ENCODE measurements at places on chromosomes 7 and 10.
A peak's percentile ranks its signal among the peaks of the same experiment; 100 is the strongest.

- peak; percentile 88 for DNase-seq
Observed at GRCh38 chr7:143380260-143380645, 892 bp upstream of the ZYX start.

DNA sequence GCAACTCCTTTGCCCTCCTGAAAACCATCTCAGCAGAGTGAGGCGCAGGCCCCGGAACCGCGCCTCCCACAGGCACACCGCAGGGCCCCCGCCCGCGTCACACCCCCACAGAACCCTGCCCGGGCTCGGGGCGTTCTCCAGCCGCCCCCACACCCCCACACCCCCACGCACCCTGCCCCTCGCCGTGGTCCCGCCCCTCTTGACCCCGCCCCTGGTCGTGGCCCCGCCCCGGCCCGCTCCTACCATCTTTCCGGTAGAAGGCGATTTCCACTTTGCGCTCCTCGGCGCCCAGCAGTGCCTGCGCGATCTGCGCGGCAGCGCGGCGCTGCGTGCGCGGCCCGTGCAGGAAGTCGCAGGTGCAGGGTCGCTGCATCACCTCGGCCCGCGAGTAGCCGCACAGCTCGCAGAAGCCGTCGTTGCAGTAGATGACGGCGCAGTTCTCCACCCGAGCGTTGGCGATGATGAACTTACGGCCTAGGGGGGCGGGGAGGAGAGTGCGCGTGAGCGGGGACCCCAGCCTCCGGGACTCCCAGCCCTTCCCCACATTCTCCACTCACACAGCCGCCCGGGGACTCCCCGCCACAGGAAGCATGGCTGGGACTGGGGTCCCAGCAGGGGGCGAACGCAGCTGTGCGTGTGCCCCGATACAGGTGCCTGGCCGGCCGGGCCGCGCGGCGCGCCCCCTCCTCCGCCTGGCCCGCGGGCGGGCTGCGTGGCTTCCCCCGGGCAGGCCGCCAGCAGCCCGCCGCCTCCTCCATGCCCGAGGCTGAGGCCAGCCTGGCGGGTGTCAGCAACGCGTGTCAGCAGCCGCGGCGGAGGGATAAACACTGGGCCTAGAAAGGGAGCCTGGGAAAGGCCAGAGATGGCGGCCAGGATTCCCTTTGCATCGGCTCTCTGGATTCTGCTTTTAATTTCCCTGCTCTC lies 3.4 kb downstream of the KCNH2 start:
- peak; percentile 31 for DNase-seq

GRCh38 chr10:78375854-78376785 lies 342.5 kb downstream of the RPS24 start:
- no peak for DNase-seq

DNA sequence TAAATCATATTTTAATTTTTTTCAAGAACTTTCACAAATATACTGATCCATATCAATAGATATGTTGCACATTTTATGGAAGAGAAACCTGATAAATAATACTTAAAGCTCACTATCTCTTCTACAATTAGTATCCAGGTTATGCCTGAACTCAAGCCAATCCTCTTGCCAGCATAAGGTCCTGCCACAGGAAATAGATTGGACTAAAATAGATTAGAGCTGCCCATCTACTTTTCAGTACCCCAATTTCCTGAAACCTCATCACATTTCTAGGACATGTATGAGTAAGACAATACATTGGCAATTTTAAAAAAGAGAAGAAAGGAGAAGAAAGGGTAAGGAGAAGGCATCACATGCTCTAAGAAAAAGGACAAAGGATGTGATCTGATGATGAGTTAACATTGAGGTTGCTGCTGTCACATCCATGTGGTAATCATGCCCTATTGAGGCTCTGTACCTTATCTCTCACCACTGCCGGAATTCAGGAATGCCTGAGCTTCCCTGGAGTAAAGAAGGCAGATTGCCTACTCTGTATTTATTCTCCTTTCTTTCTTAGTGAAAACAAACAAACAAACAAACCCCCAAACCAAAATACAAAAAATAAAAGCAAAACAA lies 199.7 kb downstream of the ANK3 start:
- no peak for DNase-seq

- DNase-seq, result no peak
Observed at GRCh38 chr10:70355051-70356021, 27.1 kb downstream of the LRRC20 start.

DNA sequence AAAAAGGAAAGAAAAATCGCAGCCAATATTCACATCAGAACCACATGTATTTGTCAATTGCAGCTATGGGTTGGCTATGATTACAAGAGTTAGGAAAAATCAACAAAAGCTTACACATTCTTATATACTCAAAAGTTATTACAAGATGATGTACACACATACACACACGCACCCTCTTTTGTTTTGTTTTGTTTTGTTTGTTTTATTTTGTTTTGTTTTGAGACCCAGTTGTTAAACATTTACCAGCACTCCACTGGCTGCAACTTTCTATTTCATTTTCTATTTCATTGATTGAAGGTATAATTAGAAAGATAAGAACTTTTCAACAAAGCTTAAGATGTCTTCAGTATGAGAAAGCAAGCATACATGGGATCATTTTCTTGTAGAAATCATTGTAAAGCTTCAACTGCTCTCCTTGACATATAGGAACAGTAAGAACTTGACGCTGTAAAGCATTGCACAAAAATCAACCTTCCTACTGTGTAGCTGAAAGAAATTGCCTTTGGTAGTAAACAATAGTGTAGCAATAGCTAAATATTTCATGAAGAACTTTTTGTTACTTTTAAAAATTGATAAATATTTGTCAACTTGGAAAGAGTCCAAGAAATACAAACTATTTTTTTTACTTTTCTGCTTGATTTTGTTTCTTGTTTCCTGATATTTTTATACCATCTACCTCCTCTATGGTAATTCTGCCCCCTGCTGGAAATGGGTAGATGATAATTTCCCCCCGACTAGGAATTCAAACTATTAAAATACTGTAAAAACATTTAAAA lies 205.9 kb downstream of the MBL2 start:
- peak; percentile 70 for DNase-seq

DNA sequence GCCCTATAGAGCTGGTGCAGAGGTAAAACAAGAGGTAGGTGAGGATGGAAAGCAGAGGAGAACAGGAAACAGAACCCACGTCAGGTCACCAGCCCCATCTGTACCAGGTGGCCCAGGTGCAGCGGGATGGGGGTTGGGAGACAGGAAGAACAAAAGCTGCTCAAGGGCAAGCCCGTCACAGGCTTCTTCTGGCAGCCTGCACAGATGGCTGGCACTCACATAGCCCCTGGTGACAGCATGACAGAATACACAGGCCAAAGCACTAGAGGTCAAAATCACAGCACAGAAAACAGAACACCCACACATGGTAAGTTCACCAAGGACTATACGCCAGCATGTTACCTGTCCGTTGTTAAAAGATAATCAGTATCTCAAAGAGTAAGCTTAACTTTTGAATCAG lies 126.8 kb downstream of the GALNT11 start:
- DNase-seq, result no peak

DNA sequence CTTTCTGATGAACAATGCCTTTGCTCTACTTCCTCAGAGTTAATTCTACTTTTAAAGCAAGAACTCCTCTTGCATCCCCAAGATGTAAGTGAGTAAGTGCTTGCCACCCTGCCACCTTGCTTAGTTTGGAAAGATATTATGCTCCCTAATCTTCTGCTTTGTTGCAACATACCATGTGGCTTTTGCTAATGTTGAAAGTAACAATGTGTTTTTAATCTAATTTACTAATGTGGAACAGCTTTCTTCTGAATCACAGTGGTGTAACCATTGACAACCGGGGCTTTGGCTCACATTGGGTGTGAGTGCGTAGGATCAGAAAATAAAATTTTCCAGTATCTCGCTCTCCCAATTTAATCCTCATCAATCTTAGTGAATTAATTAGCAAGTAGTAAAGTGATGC lies 254.1 kb upstream of the PTER start:
- no peak for DNase-seq

DNA sequence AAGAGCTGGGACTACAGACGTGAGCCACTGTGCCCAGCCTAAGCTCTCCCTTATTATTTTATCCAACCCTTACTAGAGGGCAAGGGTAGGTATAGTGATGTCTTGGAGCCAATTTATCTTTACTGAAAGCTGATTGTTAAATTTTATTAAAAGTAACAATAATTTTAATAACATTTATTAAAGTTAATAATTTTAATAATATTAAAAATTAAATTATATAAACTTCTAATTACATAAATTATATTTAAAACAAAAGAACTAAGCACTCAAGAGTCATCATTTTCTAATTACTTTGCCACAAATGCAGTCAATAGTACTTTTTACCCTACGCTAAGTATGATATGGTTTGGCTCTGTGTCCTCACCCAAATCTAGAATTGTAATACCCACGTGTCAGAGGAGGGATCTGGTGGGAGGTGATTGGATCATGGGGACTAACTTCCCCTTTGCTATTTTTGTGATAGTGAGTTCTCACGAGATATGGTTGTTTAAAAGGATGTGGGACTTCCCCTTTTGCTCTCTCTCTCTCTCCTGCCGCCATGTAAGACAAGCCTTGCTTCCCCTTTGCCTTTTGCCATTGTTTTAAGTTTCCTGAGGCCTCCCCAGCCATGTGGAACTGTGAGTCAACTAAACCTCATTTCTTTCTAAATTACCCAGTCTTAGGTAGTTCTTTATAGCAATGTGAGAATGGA lies 58.4 kb upstream of the ETV1 start:
- DNase-seq, result no peak

DNA sequence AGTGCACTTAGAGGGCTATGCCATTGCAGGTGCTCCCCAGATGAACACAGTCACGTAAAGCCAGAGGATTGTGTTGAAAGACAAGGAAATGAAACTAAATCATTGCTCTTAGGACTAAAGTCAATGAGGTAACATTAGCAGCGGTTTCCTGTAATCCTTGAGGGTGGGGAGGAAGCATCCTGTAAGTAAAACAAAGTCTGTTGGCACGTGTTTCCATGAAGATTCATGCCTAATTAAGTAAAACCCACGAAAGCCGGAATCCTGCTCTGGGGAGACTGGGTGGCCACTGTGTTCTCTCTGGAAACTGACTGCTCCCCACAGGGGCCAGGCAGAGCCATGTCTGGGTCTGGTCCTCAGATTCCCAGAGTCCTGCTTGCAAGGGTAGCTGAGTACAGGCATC lies 18.3 kb downstream of the STEAP1B start:
- peak; percentile 71 for DNase-seq

DNA sequence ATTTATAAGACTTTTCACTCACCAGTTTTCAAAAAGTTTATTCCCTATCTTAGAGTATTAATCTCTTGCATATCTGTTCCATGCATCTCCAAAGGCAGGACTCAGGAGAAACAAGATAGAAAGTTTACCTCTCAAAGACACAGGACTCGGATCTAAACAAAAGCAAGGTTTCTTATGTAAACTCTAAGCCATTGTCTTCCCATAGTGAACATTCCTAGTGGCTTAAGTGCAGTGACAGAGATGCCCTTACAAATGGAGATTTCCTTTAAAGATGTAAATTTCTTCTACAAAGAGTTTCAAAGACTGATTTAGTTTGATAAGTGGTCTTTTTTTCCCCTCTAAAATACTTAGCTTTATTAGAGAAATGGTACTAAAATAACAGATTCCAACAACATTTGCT lies 209.8 kb downstream of the ACTR3B start:
- no peak for DNase-seq

GRCh38 chr7:105177026-105177425 lies 163.0 kb downstream of the KMT2E start:
- DNase-seq, result no peak

DNA sequence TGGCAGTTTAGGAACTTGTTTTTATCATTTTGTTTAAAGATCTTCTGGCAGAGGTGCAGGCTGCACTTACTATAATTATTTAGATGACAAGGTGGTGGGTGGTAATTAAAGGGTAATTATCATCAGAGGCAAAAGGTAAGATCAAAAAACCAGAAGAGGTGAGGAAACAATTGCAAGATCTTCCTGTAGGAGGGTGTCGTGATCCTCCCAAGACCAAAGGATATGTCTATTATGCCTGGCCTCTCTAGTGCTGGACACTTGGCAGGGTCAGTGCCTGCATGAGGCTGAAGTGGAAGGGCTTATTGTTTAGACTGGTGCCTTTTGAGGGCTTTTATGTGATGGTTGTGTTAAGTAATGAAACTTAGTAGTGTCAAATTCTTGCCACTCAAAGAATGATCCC lies 1.8 kb upstream of the WAPL start:
- peak; percentile 49 for DNase-seq

DNA sequence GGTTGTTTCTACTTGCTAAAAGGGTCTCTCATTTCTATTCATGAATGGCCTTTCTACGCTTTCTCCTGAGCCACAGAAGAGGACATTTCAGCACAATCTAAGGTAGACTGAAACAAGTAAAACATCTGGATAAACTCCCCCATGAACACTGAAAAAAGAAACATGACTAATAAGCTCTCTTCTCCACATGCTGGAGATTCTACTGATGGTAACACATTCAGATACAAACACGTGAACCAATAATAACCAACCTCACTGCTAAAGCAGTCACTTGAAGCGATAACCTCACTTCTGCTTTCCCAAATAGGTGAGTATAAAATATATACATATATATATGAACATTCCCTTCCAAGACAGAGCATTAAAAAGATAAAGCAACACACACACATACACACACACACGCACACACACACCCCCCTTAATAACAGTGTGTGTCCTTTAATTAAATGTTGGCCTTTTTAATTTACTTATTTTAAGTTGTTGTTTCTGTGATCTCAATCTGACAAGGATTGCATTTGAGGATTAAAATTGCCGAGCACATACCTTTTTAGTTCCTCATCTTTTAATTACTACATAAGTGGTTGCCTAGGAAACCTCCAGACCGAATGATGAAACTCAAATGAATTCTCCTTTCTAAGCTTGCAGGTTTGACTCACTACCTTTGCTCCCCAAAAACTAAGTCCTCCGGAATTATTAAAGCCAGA lies 292.4 kb upstream of the KLF14 start:
- peak; percentile 86 for DNase-seq

DNA sequence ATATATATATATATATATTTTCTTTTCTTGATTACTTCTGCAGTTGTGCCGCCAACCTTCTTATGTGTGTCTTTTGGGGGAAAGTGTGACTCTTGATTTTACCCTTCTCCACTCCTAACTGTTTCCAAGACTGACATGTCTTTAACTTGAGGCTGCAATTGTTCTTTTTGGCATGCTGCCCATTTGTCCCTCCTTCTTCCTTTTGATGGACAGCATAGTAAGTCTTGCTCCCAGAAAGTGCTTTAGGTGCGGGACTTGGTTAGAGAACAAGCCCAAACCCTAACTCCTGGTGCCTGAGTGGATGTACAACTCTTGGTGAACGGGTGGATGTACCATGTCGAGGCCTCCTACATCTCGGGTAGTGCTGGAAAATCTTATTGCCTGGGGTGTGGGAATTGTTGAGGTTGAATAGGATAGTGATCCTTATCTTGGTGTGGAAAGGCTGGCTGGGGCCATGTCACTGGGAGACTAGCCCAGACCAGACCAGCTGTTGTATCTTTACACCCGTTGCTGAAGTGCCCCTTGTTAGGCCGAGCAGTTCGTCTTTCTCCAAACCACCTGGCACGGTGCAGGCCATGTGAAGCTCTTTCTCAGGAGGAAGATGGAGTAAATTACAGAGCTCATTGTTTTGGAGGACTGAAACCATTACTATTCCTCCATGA lies 16.3 kb downstream of the TCF7L2 start:
- no peak for DNase-seq
